ENCODE measurements at places on chromosomes 5 and 9. TPM values are rescaled to one million over a fixed set of nuclear protein-coding genes. Genes with fewer than 3 reads are reported as not detected.

The PTGDS gene
- total RNA-seq = 2.3 TPM

The ADAMTS2 gene
- 31.4 TPM for total RNA-seq

GRCh38 chr5:172959824-172960799 is 888 bp downstream of the RPL26L1 start:
- DNase-seq = no peak
- H3K36me3 ChIP-seq = peaks cover 25% of the 10 kb centered on the region
- H3K4me3 ChIP-seq = peak overlapping the region; percentile 94

GRCh38 chr9:72874344-72874743 is 78.5 kb downstream of the ALDH1A1 start:
- no peak overlapping the region for H3K4me3 ChIP-seq
- H3K27ac ChIP-seq = no peak overlapping the region
- DNase-seq = no peak

The SLCO6A1 gene
- not detected for total RNA-seq

- peak overlapping the region; percentile 98 for H3K27ac ChIP-seq
- H3K4me3 ChIP-seq = peak overlapping the region; percentile 94
- peaks cover 37% of the 10 kb centered on the region for H3K4me1 ChIP-seq
- H3K36me3 ChIP-seq = no peaks in the 10 kb centered on the region
Measured at GRCh38 chr9:33167972-33168461, 881 bp upstream of the B4GALT1 start.

The FAM153A gene
- total RNA-seq = not detected

GRCh38 chr5:252546-252945 is 18.9 kb upstream of the PDCD6 start:
- no peak overlapping the region for H3K4me3 ChIP-seq
- DNase-seq = no peak
- H3K4me1 ChIP-seq = no peaks in the 10 kb centered on the region
- peaks cover 96% of the 10 kb centered on the region for H3K36me3 ChIP-seq
- no peak overlapping the region for H3K27ac ChIP-seq
- H3K27me3 ChIP-seq = no peaks in the 10 kb centered on the region

The GABRG2 gene
- total RNA-seq = not detected

- no peaks in the 10 kb centered on the region for H3K27me3 ChIP-seq
- H3K36me3 ChIP-seq = peaks cover 4% of the 10 kb centered on the region
Measured at GRCh38 chr5:141664733-141665461, 13.7 kb upstream of the FCHSD1 start.

GRCh38 chr5:65072850-65073249 is 304.1 kb downstream of the CWC27 start:
- H3K27ac ChIP-seq = no peak overlapping the region
- H3K4me3 ChIP-seq = no peak overlapping the region
- no peaks in the 10 kb centered on the region for H3K4me1 ChIP-seq
- H3K36me3 ChIP-seq = no peaks in the 10 kb centered on the region
- no peaks in the 10 kb centered on the region for H3K27me3 ChIP-seq

- H3K4me1 ChIP-seq = peaks cover 13% of the 10 kb centered on the region
- no peak overlapping the region for H3K4me3 ChIP-seq
- H3K36me3 ChIP-seq = no peaks in the 10 kb centered on the region
- H3K27me3 ChIP-seq = no peaks in the 10 kb centered on the region
Measured at GRCh38 chr5:64688391-64688790, 1.9 kb upstream of the SHISAL2B start.

The PDCD1LG2 gene
- total RNA-seq = not detected

DNA sequence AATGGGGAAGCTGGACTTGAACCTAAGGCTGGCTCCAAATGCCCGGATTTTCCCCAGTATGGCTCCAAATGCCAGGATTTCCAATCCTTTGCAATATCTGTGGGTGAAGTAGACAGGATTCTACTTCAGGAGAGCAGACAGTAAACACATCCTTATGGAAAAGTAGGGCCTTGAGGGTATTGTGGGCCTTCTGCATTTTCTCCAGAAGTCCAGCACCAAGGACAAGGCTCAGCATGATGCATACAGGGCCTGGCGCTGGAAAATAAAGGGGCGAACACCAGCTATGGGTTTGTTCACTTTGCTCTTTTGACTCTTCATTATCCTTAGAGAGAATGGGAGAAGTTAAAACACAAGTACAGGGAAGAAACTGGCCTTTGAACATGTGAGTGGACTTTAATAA is 347.5 kb downstream of the SEMA5A start:
- H3K27me3 ChIP-seq = no peaks in the 10 kb centered on the region
- no peak overlapping the region for H3K27ac ChIP-seq
- H3K4me1 ChIP-seq = no peaks in the 10 kb centered on the region
- no peak overlapping the region for H3K4me3 ChIP-seq
